ENCODE measurements at places on chromosomes 2 and 18.

DNA sequence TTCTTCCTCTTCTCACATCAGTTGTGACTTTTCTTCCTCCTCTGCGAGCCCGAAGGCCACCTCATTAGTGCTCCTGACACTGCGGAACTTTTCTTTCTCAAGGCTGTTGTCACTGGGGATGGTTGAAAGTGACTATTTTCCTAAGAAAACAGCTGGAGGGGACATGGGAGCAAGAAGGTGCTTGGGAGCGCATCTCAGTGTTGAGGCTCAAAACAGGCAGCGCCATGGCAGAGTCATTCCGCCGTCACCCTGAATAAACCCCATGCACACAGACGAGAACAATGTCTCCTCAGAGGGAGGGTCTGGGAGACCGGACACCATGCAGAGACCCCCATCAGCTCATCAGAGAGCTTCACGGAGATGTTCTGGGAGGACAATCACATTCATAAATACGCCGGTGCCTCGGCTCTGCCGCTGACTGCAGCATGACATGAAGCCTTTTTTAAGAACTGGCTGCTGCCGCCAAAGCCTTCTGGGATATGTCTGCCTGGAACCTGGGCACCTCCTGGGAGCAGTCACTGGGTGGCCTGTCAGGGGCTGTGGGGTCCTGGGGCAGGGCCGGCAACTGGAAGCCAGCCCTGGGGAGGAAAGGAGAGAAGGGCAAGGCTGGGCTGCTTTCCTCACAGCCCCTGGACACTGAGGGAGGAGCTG, 19.2 kb downstream of the ATOH8 start:
- no peak for DNase-seq

DNA sequence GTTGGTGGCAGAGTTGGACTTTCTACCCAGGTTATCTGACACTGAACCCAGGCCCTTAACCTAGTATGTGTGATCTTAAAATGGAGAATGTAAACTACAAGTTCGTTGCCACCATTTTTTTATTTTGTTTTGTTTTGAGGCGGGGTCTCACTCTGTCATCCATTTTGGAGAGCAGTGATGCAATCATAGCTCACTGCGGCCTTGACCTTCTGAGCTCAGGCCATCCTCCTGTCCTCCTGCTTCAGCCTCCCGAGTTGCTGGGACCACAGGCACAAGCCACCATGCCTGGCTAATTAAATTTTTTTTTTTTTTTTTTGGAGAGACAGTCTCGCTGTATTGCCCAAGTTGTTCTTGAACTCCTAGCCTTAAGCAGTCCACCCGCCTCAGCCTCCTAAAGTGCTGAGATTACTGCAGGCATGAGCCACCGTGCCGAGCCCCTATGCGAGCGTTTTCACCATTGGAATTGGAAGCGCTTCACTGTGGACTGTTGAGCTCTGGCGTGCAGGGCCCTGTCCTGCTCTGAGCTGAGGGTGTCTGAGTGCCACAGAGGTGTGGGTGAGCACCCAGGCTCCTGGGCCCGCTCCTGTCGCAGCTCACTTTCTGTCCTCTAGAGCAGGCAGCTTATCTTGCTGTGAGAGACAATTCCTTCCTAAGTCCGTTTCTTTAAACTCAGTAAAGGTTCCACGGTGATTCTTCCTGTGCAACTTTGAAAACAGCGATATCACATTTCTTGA, 186.9 kb downstream of the LDLRAD4 start:
- DNase-seq = no peak

DNA sequence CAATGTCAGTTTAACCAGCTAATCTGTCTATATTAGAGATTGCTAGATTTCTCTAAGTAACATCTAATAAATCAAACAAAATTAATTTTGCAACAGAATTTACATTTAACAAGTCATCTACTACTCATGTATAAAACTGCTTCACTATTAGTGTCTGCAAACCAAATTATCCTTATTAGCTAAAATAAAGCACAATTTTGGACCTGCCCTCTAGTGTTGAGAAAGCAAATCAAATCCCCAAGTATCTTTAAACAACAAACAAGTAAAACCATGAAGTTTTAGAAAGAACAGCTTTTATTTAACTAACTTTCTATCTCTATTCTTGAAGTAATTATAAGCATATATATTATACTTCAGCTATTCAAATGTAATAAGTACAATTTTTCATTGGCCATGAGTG, 113.1 kb upstream of the SP3 start:
- DNase-seq = no peak

DNA sequence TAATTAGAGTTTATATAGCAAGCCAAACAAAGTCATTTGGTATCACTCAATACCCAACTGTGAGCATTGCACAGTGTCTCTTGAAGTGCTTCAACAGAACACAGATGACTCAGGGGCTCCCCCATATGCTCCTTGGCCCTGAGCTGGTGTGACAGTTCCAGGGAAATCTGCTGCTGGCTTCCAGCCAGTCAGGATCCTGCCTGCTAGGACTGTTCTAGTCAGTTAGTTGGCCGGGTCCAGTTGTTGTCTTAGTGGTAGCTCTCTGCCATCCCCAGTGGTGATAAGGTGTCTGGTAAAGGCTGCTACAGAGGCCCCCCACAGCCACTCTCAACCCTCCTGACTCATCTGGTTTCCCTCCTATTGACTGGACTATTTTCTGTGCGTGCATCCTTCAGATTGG, 100.3 kb downstream of the IRS1 start:
- DNase-seq = no peak

DNA sequence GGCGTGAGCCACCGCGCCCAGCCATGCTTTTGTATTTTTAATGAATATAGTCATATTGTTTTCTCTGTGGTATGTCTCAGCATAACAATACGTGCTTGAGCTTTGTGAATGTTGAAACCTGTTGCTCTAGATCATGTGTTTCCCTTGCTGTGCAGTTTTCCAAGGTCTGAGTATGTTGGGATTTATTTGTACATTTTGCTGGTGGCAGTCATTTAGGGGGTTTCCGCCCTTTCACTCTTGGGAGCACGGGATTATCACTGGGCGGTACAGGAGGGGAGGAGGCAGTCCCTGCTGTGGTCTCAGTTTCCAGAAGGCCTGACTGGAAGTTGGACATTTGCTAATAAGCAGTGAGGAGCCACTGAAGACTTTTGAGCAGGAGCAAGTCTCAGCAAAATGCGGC, 24.9 kb upstream of the CATIP start:
- DNase-seq = no peak

GRCh38 chr18:21184396-21184996, 57.5 kb upstream of the GREB1L start:
- DNase-seq = no peak

- peak; percentile 28 for DNase-seq
Measured at GRCh38 chr2:29923110-29923721, 1.8 kb upstream of the ALK start.

- no peak for DNase-seq
Measured at GRCh38 chr18:10518595-10519255, 7.1 kb upstream of the NAPG start.

DNA sequence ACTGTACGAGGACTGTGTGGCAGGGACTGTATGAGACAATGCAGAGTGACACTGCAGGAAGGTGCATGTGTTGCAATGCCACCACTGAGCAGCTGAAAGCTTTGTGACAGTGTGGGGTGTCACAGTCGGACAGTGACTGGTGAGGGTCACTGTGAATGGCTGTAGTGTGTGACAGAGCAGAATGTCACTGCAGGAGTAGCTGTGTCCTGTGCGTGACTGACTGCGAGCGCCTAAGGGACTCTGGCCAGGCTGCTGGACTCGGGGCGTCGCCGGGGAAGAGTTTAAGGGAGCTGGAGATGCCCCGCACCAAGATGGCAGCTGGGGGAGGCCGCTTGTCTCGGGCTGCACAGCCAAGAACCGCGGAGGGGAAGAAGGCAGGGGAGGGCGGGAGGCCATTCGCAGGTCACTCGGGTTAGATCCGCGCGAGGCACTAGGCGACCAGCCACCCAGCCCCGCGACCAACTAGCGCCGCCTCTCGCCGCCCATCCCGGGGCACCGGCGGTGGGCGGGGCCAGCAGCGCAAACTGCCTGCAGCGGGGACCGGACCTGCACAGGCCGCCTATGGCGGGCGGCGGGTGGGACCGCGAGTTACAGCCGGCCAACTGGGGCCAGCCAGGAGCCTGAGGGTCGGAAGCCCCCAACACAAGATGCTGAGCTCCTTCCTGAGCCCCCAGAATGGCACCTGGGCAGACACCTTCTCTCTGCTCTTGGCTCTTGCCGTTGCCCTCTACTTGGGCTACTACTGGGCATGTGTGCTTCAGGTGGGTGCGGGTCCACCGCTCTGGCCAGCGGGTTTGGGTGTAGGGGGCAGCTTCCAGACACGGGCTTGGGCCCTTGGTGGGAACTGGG, at the start of gene ABHD1:
TSS of gene ABHD1 (plus strand) at position 514 of the 849 bp plus-strand sequence. CDS start at position 648, 134 bp downstream.
- DNase-seq = peak; percentile 60

DNA sequence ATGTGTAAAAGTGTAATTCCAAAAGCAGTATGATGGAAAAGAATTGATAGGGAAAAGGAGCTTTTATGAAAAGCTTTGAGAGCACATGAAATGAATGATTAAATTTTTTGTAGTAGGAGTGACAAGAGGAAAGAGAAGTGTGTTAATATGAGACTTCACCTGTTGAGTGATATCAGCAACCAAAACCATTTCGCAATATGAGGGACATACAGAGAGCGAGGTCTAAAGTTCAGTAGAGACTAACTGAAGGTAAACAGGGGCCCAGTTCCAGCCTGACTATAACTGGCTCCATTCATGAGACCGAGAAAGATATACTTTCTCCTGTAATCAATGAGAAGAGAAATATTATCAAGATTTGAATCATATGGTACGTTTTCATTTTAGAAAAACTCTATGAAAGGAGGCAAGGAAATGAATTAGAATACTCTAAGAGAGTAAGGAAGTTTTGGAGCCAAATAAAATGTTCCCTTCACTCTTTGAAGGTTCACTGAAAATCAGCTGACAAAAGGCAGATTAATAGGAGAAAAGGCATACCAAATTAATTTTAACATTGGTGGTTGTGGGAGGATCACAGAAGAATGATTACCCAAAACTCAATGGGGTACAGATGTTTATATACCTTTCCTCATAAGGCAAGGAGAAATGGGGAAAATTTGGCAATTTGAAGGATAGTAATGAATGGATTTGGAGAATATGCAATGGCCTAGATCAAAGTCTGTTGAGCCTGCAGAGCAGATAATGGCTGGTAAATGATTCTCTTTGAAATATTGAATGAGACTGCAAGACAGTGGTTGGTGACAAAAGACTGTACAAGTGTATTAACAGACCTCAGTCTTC, 932.2 kb downstream of the TDRD15 start:
- DNase-seq = no peak

DNA sequence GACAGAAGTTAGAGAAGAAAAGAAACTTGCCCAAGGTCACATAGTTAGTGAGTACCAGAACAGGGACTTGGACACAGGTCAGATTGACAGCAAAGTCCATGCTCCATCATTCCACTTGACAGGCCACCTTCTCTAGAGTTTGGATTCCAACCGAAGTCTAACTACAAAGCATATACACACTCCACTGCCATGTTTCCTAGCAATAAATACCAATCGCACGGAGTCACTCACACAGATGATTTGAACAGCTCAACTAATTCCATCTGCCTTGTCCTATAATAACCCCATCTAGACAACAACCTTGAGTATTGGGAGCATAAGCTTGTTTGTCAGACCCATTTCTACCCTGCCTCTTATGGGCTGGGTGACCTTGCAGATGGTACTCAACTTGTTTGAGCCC, 334.6 kb upstream of the MGAT5 start:
- DNase-seq = no peak

DNA sequence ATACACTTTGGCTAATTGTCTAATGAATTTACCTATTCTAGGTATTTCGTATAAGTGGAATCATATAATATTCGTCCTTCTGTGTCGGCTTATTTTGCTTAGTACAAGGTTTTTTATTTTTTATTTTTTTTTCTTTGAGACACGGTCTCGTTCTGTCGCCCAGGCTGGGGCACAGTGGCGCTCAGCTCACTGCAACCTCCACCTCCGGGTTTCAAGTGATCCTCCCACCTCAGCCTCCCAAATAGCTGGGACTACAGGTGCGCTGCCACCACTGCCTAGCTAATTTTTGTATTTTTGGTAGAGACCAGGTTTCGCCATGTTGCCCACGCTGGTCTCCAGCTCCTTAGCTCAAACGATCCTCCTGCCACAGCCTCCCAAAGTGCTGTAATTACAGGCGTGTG, 38.2 kb downstream of the PCBP1 start:
- no peak for DNase-seq

- no peak for DNase-seq
Measured at GRCh38 chr18:78305789-78306188, 673.8 kb upstream of the SALL3 start.

- no peak for DNase-seq
Measured at GRCh38 chr2:238247002-238247822, 7.4 kb upstream of the HES6 start.

- DNase-seq = no peak
Measured at GRCh38 chr2:217555081-217555876, 447.5 kb downstream of the TNS1 start.

- DNase-seq = no peak
Measured at GRCh38 chr2:67054728-67055127, 342.4 kb upstream of the ETAA1 start.

DNA sequence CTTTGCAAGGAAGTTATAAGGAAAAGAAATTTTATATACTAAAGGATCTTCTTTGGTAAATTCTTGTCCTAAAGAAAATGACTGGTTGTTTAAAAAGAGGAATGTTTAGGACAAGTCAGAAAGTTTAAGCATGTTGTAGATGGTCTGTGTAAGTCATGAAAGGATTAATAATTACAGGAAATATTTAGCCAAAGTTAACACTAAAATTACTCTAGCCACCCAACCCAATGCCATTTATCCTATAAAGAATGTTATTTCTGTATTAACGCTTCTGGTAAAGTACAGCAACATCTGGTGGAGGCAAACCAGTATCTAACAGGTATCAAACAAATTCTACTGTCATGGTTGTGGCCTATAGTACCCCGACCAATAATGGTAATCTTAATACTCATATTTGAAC, 546.9 kb upstream of the PKDCC start:
- DNase-seq = no peak

GRCh38 chr2:237235383-237236095, 149.8 kb downstream of the COPS8 start:
- DNase-seq = no peak

GRCh38 chr2:62717503-62718081, 12.1 kb downstream of the EHBP1 start:
- DNase-seq = no peak

- DNase-seq = no peak
Measured at GRCh38 chr2:134457765-134458472, 204.0 kb downstream of the MGAT5 start.

- DNase-seq = no peak
Measured at GRCh38 chr2:120793682-120794403, 58.2 kb downstream of the GLI2 start.

- DNase-seq = no peak
Measured at GRCh38 chr2:71720283-71720560, 266.9 kb downstream of the DYSF start.

GRCh38 chr2:48910961-48911360, 155.4 kb upstream of the LHCGR start:
- no peak for DNase-seq

DNA sequence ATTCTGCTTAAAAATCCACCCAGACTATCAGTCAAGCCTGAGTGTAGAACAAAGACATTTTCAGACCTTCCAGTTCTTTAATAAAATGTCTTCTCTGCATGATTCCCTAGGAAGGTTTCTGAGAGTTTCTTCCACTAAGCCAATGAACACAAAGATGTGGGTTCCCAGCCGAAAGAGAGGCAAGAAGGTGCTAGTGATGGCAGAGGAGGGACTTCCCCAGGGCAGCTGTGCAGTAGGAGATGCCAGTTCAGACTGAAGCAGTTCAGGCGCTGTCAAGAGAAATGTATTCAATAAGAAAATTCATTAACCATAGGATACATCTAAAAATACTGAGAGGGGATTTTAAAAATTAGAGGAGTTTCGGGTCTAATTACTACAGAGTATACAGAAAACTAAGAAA, 83.3 kb downstream of the RND3 start:
- DNase-seq = no peak

Data from memory B cell (primary cell).